CD4-positive, alpha-beta T cell treated with Interleukin-1 beta for 1 hour (primary cell): ENCODE measurements at places on chromosomes 6 and 20.

GRCh38 chr6:143260857-143261256 lies 189.6 kb downstream of the ADAT2 start:
- no peak for DNase-seq

- DNase-seq: no peak
Observed at GRCh38 chr6:55574556-55574955, 4.4 kb downstream of the HMGCLL1 start.

DNA sequence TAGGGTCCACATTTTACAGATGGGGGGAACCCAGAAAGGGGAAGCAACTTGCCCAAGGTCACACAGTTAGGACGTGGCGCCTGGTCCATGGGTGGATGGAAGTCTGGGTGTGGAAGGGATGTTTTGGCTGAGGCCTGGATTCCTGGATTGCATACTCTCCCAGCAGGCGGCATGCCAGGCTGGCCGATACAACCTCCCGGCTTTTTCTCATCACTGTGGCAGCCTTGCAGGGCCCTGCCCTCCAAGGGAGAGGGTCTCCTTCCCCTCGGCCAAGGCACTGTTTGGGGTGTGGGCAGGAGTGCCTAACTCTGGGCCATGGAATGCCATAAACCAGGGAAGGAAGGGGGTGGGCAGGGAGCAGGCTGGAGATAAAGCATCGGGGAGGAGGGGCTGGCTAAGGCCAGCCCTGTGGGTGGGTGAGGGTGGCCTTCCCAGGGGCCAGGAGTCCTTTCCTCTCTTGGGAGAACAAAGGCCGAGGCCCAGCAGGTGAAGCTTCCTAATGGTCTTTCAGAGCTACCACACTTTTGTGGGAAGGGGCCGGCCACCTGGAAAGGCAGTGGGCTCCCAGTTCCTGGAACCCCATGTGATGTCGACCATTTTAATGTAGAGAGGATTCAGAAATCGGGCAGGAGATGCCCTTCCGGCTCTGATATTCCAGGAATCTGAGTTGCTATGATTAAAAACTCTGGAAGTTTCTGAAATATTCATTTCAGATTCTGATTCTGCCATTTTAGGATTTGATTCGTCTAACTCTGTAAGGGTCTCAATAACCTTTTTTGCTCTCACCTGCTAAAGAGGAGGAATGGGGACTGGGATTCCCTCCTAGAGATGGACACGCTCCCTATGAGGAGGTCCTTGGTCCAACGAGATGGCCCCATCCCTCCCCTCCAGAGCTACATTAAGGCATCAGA lies 4.2 kb downstream of the FOXS1 start:
- DNase-seq: no peak

DNA sequence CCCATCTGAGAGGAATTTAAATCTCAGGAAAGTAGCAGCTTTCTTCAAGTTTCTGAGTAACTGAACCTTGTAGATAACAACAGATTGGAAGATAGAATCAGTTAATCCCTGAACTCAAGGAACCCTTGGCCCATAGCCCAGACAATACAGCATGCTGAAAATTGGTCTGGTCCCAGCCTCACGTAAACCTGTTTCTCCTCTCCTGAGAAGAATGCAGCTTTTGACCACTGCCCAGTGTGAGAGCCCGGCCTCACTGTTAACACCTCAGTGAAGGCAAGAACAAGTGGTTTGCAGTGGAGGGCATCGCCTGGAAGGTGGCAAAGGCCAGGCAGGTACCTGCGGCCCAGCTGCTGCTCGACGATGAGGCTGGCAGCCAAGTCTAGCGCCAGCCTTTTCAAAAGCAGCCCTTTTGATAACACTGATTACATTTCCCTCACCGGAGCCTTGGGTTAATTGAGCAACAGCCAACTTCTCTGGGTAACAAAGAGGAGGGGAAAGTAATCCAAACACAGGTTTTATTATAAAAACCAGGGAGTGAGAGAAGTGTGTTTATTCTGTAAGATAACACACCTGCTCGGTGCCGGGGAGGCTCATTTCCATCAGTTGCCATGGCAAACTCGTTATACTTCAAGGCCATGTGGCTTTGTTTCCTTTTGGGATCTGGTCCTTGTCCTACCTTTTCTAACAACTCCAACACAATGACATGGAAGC lies 54.0 kb downstream of the TRAF3IP2 start:
- no peak for DNase-seq

DNA sequence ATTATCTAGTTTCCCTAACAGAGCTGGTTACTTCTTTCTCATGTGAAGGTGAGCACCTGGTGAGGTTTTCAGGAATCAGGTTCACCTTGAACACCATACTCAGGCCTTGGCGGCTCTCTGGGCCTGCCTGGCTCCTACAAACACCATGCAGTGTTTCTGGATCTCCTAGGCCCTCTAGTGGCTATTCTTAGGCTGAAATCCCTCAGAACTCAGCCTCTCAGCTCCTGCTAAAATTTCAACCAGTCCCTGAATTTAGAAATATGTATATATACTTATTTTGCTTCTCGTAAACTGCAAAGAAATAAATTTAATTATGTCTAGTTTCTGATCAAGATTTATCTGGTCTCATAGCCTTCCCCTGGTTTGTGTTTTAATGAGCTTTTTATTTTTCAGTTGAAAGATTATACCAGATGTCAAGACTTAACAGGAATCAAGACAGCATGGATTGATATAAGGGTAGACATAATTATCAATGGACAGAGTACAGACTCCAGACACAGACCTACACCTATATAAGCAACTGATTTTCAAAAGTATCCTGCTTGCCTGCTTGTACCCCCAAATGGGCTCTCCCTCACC lies 55.9 kb downstream of the ANKEF1 start:
- peak; percentile 1 for DNase-seq

- DNase-seq: no peak
Observed at GRCh38 chr6:15079288-15079817, 166.5 kb upstream of the JARID2 start.

DNA sequence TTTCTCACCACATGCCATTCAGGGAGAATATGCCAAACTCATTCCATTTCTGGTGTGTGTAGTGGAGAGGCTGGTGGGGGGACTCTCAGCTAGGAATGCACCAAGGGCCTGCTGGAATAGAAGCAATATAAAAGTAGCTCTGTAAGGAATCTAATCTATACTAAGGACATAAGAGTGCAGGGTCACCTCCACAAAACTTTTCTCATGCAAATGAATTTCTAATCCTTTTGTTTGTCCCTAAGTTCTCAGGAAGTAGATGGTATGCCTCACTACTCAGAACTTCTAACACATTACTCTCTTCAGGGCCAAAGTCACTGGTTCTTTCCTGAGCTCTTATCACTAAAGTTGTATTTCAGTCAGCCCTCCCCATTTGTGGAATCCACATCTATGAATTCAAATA lies 427.2 kb downstream of the C6orf118 start:
- no peak for DNase-seq

DNA sequence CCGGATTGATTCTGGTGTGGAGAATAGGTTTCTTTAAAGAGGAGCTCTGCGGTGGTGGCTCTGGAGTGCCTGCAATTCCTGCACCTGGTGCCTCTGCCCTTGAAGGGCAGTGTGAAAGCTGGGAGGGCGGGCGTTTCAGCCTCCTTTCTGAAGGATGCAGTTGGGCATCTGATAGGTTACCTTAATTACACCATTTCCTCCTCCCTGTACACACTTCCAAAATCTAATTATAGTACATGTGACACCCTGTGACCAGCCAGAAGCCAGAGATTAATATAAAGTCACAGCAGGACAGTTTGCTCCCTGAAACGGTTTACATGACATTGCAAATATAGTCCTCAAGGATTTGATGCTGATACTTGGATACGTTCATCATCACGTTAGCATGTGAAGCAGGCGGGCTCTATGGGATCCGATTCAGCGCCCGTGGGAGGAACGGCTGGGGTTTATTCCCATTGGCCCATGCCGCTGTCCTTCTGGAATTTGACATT lies 548.2 kb downstream of the QKI start:
- DNase-seq: no peak

DNA sequence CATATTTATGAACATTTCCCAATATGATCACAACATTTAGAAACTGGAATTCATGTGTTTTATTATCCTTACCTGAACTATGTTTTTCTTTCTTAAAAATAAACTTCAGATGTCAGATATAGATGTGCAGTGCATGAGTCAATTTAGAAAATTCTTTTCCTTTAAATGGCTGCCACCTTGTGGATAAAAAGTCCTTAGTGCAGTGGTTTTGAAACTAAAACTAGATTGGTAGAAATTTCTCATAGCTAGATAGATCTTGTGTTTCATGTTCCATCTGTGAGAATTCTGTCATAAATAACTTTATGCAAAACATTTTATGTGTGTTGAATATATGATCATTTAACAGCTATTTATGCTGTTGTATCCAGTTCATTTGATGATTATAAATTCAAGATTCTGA lies 134.9 kb downstream of the KLHL32 start:
- peak; percentile 50 for DNase-seq

- no peak for DNase-seq
Observed at GRCh38 chr6:25617997-25618396, 34.0 kb upstream of the SCGN start.

DNA sequence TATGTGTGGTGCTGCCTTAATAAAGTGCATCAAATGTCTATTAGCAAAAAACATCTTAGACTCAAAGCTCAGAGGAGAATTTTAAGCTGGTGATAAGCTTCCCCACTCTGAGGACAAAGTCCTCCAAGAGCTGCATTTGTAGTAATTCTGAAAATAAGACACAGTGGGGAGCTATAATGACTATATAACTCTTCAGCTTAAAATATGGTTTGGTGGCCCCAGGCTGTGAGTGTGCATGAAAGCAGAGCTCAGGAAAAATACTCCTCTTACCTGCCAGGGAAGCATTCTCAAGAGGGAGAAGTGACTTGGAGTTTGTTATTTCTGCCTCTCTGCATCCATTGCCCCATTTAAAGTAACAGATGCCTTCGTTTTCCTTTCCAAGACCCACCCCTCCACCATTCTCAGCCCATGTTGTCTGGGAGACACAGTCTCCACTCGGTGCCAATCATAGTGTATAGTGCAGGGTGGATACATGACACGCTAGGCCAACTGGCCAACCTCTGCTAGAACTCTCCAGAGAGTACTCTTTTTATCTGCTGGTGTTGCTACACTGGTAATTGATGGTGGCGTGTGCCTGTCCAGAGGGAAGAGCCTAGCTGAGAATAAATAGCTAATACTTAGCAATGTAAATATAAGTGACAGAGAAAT lies 229.2 kb downstream of the PHF3 start:
- DNase-seq: no peak

GRCh38 chr6:76814496-76815458 lies 648.5 kb downstream of the HTR1B start:
- no peak for DNase-seq
